ENCODE measurements at places on chromosomes 13 and 19. TPM values are rescaled to one million over a fixed set of nuclear protein-coding genes. Genes with fewer than 3 reads are reported as not detected.

DNA sequence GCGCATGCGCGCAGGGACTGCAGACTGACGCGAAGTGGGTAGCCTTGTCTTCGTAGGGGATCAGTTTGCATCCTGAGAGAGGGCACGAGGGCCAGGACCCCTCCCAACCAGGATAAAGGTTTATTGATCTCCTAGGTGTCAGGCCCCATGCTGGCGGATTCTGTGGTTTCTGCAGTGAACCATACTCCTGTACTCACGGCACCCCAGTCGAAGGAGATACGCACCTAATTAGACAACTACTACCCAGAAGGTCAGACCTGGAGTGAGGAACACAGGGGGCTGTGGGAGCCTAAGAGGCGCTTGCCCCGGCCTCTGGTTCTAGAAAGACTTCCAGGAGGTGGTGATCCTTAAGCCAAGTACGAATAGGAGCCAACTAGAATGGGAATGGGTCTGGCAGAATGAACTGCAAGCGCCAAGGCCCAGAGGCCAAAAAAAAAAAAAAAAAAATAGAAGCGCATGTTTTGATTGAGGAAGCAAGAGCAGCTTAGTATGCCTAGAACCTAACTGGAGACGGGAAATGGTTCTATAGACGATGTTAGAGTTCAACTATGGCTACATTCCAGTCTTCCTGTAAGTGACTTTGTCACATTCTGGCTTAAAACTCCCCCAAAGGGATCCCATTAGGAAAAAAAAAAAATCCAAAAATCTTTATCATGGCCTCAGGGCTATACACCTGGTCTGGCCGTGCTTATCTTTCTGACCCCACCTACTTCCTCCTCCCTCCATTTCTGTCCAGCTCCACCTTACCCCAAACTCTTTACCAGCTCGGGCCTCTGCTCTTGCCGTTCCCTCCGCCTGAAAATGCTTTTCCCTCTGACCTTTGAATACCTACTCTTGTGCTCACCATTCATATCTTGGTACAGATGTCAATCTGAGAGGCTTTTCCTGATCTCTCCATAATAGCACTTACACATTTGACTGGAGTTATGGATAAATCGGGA is 902 bp upstream of the ZNF428 start:
- DNase-seq: no peak

DNA sequence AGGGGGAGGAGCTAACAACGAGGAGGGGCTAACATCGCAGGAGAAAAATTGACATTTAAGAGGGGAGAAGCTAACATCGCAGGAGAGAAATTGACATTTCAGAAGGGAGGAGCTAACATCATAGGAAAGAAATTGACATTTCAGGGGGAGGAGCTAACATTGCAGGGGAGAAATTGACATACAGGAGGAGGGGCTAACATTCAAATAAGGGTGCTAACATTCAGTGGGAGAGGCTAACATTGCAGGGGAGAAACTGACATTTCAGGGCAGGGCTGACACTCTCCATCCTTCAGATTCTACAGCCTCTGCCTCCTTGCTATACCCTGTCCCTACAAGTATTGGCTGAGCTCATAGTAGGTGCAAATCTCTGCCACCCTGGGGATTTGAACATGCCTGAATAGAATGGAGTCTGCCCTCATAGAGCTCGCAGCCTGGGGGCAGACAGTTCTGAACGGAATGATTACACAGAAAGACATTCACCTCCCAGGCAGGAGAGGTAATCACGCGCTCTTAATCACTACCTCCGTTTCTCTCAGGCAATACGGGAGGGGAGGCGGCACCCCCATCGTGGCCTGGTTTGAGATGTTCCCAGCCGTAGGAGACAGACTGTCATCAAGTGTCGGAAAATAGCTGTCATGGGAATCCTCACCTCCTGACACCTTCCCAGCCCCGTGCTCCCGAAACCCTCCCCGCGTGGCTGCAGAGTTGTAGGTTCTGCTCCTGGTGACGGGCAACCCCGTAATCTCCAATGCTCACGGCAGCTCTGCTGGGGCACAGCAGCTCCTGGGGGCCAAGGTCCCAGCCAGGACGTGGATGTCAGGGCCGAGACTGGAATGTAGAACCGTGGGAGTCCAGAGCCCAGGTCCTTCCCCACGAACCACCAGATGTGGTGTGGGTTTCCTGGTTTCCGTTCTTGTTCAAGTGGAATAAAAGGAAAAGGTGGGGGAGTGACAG is 9.5 kb downstream of the GPR32 start:
- DNase-seq: no peak

The APOC4 gene
- not detected for total RNA-seq

DNA sequence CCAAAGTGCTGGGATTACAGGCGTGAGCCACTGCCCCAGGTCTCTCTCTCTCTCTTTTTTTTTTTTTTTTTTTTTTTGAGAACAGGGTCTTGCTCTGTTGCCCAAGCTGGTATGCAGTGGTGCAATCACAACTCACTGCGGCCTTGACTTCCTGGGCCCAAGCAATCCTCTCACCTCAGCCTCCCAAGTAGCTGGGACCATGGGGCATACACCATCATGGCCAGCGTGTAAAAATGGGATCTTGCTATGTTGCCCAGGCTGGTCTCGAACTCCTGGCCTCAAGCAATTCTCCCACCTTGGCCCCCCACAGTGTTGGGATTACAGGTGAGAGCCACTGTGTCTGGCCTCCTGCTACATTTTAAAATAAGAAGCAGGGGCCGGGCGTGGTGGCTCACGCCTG is 19.1 kb upstream of the FBN3 start:
- DNase-seq: no peak

The HNRNPM gene
- total RNA-seq: 156 TPM

DNA sequence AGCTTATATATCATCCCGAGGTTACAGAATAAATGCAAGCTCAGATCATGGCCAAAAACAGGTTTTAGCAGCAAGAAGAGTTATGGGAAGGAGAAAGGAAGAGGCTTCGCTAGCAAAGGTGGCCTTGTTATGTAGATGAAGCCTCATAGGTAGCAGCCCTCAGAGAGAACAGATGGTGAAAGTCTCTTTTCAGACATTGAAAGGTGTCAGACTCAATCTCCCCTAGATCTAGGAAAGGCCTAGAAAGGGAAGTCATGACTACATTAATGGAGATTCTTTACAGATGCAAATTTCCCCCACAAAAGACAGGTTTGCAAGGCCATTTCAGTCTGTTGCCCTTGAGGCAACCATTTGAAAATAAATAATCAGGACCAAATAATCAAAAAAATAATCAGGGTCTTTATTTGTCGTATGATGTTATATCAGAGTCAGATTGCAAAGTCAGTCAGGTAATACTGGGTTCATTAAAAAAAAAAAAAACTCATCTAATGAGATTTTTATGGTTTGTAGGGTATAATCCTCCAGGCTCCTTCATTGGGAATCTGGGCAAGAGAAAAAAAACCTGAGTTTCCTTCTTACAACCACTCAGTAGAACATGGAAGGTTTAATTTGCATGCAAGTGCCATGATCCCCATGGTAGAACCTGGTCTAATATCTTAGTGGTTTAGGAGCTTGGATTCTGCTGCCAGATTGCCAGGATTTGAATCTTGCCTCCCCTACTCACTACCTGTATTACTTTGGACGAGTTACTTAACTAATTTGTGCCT is 50.8 kb upstream of the HTR2A start:
- DNase-seq: no peak

Measured in upper lobe of left lung (tissue), 6 donors.